Activated T-helper 2 cell treated with anti-CD3 and anti-CD28 coated beads, Interferon-gamma antibody, Interleukin-2, Interleukin-4, amounts not matched to agents 10 μg/mL and 5 μg/mL and 100 μg/mL, durations not matched to agents 14 hours and 24 hours and 36 hours (primary cell): ENCODE measurements at places on chromosomes 16 and 17. TPM values are rescaled to one million over a fixed set of nuclear protein-coding genes. Genes with fewer than 3 reads are reported as not detected.
A peak's percentile ranks its signal among the peaks of the same experiment; 100 is the strongest.

GRCh38 chr16:19882186-19882585, 2.5 kb downstream of the GPRC5B start:
- peaks cover 18% of the 10 kb centered on the region for H3K4me1 ChIP-seq
- H3K27ac ChIP-seq, result no peak overlapping the region
- H3K36me3 ChIP-seq, result no peaks in the 10 kb centered on the region
- peaks cover 40% of the 10 kb centered on the region for H3K27me3 ChIP-seq

GRCh38 chr17:78560731-78561130, 16.5 kb downstream of the DNAH17 start:
- no peak overlapping the region for H3K27ac ChIP-seq
- no peaks in the 10 kb centered on the region for H3K27me3 ChIP-seq
- no peaks in the 10 kb centered on the region for H3K36me3 ChIP-seq

- H3K36me3 ChIP-seq, result no peaks in the 10 kb centered on the region
- no peak for DNase-seq
- H3K4me1 ChIP-seq, result no peaks in the 10 kb centered on the region
- no peak overlapping the region for H3K4me3 ChIP-seq
- no peak overlapping the region for H3K27ac ChIP-seq
Measured at GRCh38 chr16:65889533-65889966, 476.9 kb upstream of the CDH5 start.

- peaks cover 3% of the 10 kb centered on the region for H3K36me3 ChIP-seq
- H3K4me1 ChIP-seq, result peaks cover 7% of the 10 kb centered on the region
- peak within 1 kb of the TSS; percentile 77 for H3K4me3 ChIP-seq
Measured at GRCh38 chr16:15856901-15857698, at the start of gene MYH11. TSS of gene MYH11 (minus strand) at chr16:15857028. CDS start at chr16:15838252, 18,776 bp downstream.

DNA sequence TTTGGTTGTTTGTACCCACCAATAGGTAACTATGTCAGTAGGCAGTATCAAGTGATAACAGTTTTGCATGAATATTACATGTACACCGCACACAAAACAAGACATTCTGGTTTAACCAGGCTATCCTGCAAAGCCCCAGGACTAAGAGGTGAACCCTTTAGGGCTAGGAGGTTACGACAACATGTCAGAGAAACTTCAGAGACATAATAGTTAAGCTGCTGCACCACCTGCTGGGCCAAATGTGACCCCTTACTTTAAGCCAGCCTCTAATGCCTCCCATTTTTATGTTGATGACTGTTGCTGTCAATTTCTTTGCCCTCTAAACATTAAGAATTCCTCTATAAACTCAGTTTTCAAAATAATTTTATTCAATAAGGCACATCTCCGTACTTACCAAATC, 15.4 kb downstream of the SRP68 start:
- H3K4me1 ChIP-seq, result peaks cover 9% of the 10 kb centered on the region
- no peak for DNase-seq
- H3K4me3 ChIP-seq, result no peak overlapping the region
- no peak overlapping the region for H3K27ac ChIP-seq
- peaks cover 70% of the 10 kb centered on the region for H3K36me3 ChIP-seq

GRCh38 chr17:79294459-79295071, 219.9 kb downstream of the ENGASE start:
- H3K27ac ChIP-seq, result no peak overlapping the region
- H3K4me1 ChIP-seq, result no peaks in the 10 kb centered on the region
- no peaks in the 10 kb centered on the region for H3K36me3 ChIP-seq

Gene C1QBP
- total RNA-seq, result 363 and 372 TPM in 2 replicates

GRCh38 chr17:80804466-80804865, 187.2 kb upstream of the CHMP6 start:
- no peak overlapping the region for H3K27ac ChIP-seq
- no peak overlapping the region for H3K4me3 ChIP-seq
- no peak for DNase-seq

DNA sequence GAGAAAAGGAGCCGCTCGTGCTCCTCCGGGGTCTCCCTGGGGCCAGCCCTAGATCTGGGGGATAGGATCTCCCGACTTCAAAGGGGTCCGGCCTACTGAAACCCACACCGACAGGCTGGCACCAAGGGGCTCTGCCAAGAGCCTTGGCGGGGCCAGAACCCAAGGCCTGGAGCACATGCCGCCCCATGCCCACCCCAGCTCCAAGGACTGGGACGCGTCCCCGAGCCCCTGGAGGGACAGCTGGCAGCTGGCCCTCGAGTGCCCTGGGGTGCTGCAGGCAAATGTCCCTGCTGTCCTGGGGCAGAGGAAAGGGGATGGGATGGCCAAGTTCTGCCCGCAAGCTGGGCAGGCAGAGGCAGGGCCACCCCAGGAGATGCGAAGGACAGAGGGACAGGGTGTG, 31.8 kb upstream of the ZFPM1 start:
- H3K36me3 ChIP-seq, result no peaks in the 10 kb centered on the region
- H3K27ac ChIP-seq, result no peak overlapping the region
- DNase-seq, result no peak
- H3K4me1 ChIP-seq, result no peaks in the 10 kb centered on the region
- H3K4me3 ChIP-seq, result no peak overlapping the region
- H3K27me3 ChIP-seq, result peaks cover 12% of the 10 kb centered on the region

Gene DNAI2
- total RNA-seq, result 0.55 and 0.75 TPM in 2 replicates

DNA sequence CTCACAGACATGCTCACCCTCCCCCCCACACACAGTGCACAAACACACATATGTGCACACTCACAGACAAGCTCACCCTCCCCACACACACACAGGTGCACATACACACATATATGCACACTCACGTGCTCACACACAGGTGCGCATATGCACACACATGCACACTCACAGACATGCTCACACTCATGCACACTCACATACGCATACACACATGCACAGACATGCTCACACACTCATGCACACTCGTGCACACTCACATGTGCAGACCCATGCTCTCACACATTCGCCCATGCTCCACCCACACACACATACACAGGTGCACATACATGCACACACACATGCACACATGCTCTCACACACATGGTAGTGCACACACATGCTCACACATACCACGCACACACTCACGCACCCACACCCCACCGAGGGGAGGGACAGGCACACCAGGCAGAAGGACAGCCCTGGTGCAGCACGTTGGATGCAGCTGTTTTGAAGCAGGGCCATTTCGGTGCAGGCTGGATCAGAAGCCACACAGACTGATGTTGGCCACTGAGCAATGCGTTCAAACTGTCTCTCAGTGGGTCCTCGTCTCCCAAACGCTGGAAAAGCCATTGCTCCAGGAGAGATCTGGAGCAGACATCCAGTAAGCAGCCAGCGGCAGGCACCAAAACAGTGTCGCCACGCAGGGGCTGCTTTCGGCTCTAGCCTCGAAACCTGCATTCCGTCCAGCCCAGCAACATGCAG, 86.2 kb upstream of the ZNF469 start:
- H3K36me3 ChIP-seq, result no peaks in the 10 kb centered on the region
- H3K4me1 ChIP-seq, result no peaks in the 10 kb centered on the region
- H3K27me3 ChIP-seq, result no peaks in the 10 kb centered on the region
- H3K4me3 ChIP-seq, result no peak overlapping the region
- no peak overlapping the region for H3K27ac ChIP-seq
- DNase-seq, result no peak

Gene SLFN14
- not detected in 2 replicates for total RNA-seq

GRCh38 chr17:82376042-82376730, 4.6 kb downstream of the UTS2R start:
- H3K4me3 ChIP-seq, result no peak overlapping the region
- DNase-seq, result no peak
- peaks cover 31% of the 10 kb centered on the region for H3K27me3 ChIP-seq
- no peak overlapping the region for H3K27ac ChIP-seq

DNA sequence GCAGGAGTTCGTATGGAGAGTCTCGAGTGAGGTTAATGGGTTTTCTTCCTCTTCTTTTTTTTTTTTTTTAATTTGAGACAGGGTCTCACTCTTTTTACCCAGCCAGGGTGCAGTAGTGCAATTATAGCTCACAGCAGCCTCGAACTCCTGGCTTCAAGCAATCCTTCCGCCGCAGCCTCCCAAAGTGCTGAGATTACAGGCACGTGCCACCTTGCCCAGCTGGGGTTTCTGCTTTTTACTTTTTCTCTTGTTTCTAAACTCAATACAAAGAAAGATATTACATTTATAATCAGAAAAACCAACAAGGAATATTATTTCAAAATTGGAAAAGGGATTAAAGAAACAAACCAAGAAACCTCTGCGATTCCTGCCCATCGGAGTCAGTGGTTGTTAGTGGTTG, 175.9 kb downstream of the SEC14L1 start:
- no peaks in the 10 kb centered on the region for H3K27me3 ChIP-seq
- no peak for DNase-seq
- no peak overlapping the region for H3K27ac ChIP-seq
- H3K36me3 ChIP-seq, result no peaks in the 10 kb centered on the region

DNA sequence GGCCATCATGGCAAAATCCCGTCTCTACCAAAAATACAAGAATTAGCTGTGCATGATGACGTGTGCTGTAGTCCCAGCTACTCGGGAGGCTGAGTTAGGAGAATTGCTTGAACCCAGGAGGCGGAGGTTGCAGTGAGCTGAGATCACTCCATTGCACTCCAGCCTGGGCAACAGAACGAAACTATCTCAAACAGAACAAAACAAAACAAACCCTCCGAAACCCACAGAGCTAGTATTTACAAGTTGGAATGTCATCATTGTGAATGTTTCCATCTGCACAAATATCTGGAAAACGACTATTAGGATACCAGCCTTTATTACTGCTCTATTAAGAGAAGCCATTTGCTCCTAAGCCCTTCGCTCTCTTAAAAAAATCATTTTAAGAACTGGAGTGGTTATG, 26.0 kb downstream of the SMARCE1 start:
- no peak overlapping the region for H3K27ac ChIP-seq
- DNase-seq, result no peak
- H3K36me3 ChIP-seq, result peaks cover 10% of the 10 kb centered on the region

- peaks cover 10% of the 10 kb centered on the region for H3K27me3 ChIP-seq
- H3K27ac ChIP-seq, result no peak overlapping the region
- H3K4me3 ChIP-seq, result no peak overlapping the region
- H3K36me3 ChIP-seq, result no peaks in the 10 kb centered on the region
- H3K4me1 ChIP-seq, result peaks cover 4% of the 10 kb centered on the region
Measured at GRCh38 chr16:27108051-27108770, 41.5 kb downstream of the C16orf82 start.

DNA sequence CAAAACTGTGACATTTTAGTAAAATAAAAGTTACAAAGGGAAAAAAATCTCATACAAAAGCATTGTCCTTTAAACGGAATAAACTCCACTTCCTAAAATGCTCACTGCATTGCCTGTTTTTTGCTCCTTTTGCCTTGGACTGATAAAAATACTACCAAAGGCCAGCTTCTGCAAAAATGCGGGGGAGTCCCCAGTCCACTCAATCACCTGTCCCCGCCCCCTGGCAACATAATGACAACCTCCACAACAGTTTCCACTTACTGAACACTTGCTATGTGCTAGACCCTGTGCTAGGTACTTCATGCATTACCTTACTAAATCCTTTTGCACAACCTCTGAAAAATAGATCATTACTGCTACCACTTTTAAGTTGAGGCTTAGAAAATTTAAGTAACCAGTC, 172.7 kb upstream of the CCL2 start:
- H3K4me1 ChIP-seq, result no peaks in the 10 kb centered on the region
- H3K4me3 ChIP-seq, result no peak overlapping the region
- no peaks in the 10 kb centered on the region for H3K36me3 ChIP-seq
- H3K27ac ChIP-seq, result no peak overlapping the region

DNA sequence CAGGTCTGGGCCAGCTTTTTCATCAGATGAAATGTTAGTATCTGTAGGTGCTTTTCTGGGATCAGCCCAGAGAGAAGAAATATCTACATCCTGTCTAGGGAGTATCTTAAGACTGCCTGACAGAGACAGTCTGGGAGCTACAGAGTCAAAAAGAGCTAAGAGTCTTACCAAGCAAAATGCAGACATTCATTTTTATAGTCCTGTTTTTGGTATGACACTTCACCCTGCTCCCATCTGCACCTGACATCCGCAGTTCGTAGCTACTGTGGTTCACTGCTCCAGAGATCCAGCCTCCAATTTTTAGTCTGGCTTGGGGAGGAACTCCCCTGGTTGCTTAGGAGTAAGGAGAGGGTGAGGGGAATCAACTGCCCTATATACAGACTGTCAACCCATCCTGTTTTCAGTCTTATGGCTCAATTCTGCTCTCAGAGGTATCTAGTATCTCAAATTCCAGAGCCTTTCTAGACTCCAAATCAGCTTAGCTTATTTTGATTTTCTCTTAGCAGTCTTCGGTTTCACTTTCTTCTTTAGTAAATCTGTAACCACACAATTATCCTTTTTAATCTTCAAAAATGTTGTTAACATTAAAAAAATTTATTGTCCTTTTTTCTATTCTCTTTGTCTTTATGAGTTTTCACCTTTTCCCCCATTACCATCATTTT, 97.8 kb downstream of the TMEM100 start:
- H3K27me3 ChIP-seq, result peaks cover 32% of the 10 kb centered on the region
- H3K36me3 ChIP-seq, result no peaks in the 10 kb centered on the region
- no peak for DNase-seq
- no peak overlapping the region for H3K27ac ChIP-seq

DNA sequence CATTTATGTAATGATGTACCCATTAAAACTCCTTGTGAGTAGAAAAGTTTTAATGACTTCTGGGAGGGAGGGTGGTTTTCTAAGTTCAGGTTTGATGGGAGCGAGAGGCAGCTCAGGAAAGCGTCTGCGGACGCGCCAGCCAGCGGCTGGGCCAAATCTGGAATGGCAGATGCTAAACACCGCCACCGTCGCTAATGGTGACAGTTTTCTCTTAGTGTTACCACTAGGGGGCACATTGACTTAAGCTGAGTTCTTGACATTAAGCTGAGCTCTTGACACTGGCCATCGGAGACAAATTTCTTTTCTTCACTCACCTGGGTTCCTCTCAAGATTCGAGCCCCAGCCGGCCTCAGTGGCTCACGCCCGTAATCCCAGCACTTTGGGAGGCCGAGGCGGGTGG, 6.7 kb downstream of the TRPV1 start:
- no peaks in the 10 kb centered on the region for H3K27me3 ChIP-seq
- H3K27ac ChIP-seq, result no peak overlapping the region
- no peak overlapping the region for H3K4me3 ChIP-seq

GRCh38 chr16:87461466-87461991, 31.3 kb downstream of the ZCCHC14 start:
- H3K4me3 ChIP-seq, result no peak overlapping the region
- H3K27me3 ChIP-seq, result no peaks in the 10 kb centered on the region
- peaks cover 46% of the 10 kb centered on the region for H3K4me1 ChIP-seq
- DNase-seq, result no peak
- no peak overlapping the region for H3K27ac ChIP-seq

Gene PIMREG
- total RNA-seq, result 8.9 and 9.3 TPM in 2 replicates

Gene EPX
- not detected in 2 replicates for total RNA-seq

Gene C1QTNF8
- total RNA-seq, result not detected in 2 replicates

DNA sequence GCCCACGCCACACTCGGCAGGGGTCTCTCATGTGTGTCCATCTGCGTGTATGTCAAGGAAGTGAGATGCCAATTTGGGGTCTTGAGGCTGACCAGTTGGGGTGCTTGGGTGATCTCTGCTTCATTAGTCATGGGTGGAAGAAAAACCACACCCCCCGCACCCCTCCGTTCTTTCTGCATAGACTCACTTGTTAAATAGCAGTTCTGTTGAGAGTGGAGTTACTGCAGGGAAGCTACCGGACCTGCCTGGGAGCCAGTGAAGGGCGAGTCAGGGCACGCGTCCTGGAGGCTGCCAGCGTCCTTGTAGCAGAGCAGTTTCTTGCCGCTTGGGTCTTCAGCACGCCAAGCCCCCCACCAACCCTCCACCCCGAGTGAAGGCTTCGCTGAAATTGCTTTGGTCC, 8.5 kb downstream of the SNN start:
- no peak overlapping the region for H3K27ac ChIP-seq
- peaks cover 41% of the 10 kb centered on the region for H3K36me3 ChIP-seq
- no peaks in the 10 kb centered on the region for H3K27me3 ChIP-seq
- H3K4me3 ChIP-seq, result no peak overlapping the region
- peaks cover 39% of the 10 kb centered on the region for H3K4me1 ChIP-seq
- no peak for DNase-seq

GRCh38 chr16:27633721-27634120, 83.8 kb downstream of the KATNIP start:
- no peak overlapping the region for H3K27ac ChIP-seq
- no peak overlapping the region for H3K4me3 ChIP-seq
- H3K27me3 ChIP-seq, result no peaks in the 10 kb centered on the region
- no peak for DNase-seq
- H3K36me3 ChIP-seq, result no peaks in the 10 kb centered on the region
- no peaks in the 10 kb centered on the region for H3K4me1 ChIP-seq
